ENCODE measurements at places on chromosomes 3 and 15.

DNA sequence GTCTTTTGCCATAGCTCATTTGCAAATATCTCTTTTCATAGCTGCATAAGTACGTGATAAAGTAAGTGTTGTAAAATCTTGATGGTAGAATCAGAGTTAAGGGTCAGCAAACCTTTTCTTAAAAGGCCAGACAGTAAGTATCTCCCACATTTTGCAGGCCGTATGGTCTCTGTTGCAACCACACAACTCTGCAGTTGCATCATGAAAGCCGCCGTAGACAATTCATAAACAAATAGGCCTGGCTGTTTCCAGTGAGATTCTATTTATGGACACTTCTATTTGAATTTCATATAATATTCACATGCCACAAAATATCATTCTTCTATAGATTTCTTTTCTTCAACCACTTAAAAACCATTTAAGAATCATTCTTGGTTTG is 248.5 kb downstream of the TLE3 start:
- DNase-seq = no peak

GRCh38 chr3:1228289-1228688 is 135.5 kb downstream of the CNTN6 start:
- no peak for DNase-seq

- no peak for DNase-seq
Measured at GRCh38 chr3:190366133-190366532, 21.8 kb upstream of the CLDN16 start.

GRCh38 chr3:148711981-148712666 is 14.4 kb downstream of the AGTR1 start:
- peak; percentile 77 for DNase-seq

- DNase-seq = no peak
Measured at GRCh38 chr15:98842973-98843285, 164.7 kb downstream of the PGPEP1L start.
